GM13976 (cell line): ENCODE measurements at places on chromosomes 5 and 9.

DNA sequence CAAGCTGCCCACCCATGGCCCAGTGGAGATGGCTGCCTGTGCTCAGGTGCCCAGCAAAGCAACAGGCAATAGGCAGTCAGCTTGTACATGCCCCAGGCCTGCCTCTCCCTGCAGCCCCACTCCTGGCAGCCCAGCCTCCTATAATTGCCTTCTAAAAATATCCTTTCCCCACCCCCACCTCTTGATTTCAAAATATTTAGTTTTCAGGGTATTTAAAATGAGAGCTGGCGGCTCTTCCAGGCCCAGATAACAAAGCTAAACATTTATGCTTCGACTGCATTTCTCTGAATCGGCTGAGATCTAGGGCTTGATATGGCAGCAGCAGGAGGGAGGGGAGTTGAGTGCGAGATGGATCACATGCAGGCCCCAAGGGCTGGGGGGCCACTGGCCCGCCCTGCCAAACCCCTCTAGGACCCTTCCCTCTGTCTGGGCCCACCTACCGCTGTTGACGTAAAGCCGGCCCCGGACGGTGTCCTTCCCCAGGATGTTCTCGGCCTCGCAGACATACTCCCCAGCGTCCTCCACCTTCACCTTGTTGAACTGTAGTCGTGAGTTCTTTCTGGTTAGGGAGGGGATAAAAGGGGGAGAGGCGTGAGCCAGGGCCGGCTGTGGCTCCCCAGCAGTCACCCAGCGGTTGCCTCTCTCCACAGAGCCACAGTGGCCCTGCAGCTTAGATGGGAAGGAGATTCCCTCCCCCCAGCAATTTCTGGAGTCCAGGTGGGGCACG, 85.0 kb downstream of the PSD2 start:
- DNase-seq, result no peak

- no peak for DNase-seq
Measured at GRCh38 chr9:131554843-131555351, 9.6 kb downstream of the PRRT1B start.

GRCh38 chr5:31251032-31251431, 57.5 kb downstream of the CDH6 start:
- no peak for DNase-seq

GRCh38 chr9:92640398-92641091, 29.4 kb downstream of the IPPK start:
- no peak for DNase-seq

DNA sequence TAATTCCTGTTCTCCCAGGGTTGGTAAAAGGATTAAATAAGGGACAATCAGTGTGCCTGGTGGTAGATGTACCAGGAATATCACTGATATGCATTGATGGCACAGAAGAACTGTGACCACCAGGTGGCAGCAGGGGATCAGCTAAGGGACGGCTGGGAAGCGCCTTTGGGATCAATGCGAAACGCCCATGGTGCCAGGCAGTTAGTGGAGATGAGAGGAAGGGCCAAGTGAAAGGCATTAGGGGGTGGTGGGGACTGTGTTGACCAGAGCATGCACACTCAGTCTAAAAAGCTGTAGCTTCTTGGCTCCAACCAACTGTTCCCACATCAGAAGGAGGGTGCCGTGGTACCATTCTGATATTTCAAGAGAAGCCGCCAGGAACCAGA, 55.6 kb downstream of the ARHGEF37 start:
- DNase-seq, result peak; percentile 75

DNA sequence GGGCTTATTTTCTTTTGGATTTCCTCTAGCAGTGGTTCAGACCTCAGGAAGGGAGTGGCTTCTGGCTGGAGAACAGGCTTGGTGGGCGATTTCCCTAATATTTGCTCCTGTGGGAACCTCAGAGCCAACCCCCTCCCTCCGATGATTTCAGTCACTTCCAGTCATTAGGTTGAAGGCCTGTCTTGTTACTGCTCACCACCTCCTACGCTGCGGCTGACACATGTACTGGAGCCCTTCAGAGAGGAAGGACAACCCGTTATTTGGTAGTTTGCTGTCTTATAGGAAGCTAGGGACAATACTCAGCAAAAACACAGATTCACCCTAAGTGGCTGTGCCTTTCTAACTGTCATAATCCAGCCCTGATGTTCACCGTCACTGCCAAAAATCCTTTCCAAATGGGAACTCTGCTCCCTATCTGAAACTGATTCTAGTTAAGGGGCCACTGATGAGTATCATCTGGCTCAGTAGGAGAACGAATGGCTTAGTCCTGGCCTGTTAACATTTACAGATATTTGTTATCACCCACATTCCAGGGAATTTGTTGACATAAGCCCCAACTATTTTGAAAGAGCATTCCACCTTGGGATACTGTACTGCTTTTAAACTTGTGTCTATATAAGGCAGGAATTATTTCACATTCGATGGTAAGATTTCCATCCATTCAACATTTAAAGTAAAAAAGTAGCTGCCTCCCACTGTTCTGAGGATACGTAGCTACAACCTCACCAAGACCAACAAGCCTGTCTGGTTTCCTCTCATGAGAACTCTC, 29.3 kb upstream of the ANKH start:
- no peak for DNase-seq

DNA sequence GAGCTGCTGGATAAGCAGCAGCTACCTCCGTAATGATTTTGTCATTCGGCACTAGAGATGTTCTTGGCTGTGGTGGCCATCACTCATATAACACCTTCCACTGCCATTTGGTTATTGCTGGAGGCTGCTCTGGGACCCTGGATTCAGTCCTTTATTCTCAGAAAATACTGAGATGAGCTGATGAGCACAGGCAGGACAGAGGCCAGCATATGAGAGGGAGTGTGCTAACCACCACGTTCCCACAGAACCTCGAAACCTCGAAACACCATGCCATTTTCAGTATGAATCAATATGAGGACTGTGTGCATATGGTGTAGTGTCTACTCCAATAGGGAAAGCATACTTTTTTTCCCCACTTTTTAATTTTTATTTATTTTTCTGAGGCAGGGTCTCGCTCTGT, 56.6 kb downstream of the ADAM19 start:
- DNase-seq, result peak; percentile 65

DNA sequence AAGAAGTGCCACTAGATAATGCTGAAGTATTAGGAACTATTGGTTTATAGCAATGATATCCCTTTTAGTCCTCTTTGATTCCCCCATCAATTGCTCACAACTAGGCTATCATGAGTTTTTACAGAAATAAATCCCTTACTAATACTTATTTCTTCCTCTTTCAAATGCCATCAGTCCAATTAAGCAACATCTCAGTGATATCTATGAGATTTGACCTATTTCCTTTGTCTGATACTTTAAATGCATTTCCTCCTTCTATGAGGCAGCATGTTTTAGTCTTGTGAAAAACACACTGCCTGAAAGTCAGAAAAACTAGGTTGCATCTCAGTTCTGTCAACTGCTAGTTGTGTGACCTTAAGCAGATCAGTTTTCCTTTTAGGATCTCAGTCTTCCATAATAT, 101.6 kb downstream of the FBXW11 start:
- no peak for DNase-seq

DNA sequence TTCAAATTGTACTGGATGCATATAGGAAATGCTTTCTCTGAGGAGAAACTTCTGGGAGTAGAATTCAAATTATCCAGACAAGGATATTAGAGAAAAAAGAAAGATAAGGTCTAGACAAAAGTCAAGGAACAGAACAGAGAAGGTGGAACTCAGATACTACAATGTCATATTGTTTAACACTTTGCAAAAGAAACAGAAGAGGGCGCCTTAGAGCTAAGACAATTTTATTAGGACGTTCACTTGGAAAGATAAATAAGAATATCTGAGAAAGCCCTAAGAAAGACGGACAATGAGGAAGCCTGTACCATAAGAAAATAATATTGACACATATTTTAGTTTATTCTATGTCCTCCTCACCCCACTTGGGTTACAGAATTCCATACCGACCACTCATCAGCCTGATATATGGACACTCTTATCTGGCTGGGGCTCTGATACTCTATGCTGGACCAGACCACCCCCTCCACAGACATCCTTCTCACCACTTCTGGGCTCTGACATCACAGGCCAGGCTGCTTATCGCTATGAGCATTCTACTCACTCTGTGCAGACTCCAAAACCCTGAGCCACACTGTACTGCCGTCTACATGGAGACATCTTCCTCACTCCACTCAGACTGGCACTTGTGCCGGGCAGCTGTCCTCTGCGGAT, 9.1 kb upstream of the AK3 start:
- DNase-seq, result peak; percentile 36
